Esophagus squamous epithelium (tissue), 5 donors: ENCODE measurements at places on chromosomes 5 and 9.

- no peak for DNase-seq
Observed at GRCh38 chr9:93265972-93266371, 82.0 kb downstream of the WNK2 start.

DNA sequence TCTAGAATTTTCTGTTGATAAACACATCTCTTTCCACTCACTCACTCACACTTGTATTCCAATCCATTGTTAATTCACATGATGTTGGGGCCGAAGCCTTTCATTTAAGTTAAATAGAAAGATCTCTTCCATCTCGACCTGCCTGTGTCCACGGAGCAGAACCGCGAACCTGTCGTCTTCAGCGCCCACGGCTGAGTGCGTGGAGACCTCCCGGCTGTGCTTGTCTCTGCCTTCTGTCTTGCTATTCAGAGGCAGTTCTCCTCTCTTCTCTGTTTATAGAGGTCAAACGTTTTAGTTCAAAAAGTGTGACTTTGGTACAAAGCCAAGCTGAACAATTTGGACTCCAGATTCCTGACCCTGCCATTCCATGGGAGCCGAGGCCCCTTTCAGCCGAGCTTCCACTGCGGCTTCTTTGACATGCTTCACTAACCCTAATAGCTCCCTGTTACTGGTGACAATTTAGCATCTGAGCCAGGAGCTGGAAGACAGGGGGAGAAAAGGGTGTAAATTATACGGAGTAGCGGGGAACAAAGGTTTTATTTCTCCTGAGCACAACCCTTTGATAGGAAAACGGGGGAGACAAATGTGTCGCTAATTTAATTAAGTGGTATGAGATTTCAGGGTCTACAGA lies 314.4 kb upstream of the IRX4 start:
- no peak for DNase-seq

DNA sequence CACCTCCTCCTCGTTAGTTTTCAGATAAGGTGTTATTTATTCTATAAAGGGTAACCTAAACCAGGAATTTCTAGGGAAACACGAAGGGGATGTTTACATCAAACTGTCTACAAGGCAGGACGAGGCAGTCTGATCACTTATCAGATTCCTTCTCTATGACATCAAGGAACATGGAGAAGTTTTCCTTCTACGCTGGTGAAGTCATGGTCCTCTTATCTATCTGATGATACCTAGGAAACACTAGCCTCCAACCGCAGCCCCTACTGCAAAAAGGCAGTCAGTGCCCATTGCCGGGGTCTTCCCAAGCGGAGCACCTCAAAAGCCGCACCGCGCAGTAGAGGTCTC lies 1.5 kb downstream of the MPDZ start:
- no peak for DNase-seq

- no peak for DNase-seq
Observed at GRCh38 chr5:115558388-115558956, 13.9 kb upstream of the FEM1C start.

- no peak for DNase-seq
Observed at GRCh38 chr5:179268966-179269693, 76.1 kb downstream of the ADAMTS2 start.

- no peak for DNase-seq
Observed at GRCh38 chr5:23428705-23429104, 78.7 kb upstream of the PRDM9 start.
